Memory B cell (primary cell): ENCODE measurements at places on chromosomes 11 and 22.

DNA sequence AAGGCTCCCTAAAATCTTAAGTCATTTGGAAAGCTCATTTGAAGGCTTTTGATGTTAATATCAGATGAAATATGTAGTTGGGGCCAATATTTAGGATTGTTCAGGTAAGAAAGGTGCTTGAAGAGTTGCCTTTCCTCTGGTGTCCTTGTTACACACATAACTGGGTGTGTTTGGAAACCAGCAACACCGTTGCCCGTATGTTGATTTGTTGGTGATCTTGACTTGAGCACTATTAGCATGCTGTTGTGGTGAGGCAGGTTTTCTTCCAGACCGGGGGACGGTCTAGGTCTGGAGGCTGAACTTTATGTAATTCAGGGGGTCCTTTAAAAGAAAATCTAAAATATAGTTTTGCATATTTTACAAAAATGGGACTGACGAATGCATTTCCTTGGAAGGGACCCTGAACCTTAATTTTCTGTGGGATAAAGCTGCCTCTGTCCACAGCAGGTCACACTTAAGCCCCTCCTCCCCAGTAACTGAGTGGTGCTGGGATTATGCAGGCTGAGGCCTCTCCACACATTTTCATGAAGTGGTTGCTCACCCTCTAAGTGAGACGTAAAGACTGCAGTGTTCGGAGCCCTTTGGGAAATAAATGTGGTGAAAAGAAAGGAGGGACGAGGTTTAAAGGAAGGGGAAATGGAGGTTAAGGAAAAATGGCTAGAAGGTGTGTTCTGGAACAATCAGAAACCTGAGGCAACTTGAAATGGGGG, 1.8 kb downstream of the YWHAH start:
- DNase-seq = no peak

GRCh38 chr11:64053699-64054098, 18.0 kb downstream of the FLRT1 start:
- no peak for DNase-seq

GRCh38 chr22:26502688-26503561, 9.3 kb downstream of the TFIP11 start:
- DNase-seq = peak; percentile 39

DNA sequence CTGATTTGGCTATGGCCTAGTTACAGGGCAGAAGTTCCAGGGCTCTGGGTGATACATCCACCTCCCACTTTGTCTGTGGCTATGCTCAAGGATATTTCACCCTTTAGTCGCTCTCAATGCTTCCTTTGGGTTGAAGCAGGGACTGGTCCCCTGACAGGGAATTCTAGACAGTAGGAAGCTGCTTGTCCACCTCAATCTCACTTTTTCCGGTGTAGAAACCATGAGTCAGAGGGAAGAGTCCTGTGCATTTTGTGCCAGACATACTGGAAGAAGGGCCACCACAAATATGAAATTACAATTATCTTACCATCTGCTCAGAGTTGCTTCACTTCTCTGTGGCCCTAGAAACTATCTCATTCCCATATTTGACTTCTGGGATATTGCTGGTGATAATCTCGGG, 413.7 kb upstream of the FAT3 start:
- DNase-seq = no peak

DNA sequence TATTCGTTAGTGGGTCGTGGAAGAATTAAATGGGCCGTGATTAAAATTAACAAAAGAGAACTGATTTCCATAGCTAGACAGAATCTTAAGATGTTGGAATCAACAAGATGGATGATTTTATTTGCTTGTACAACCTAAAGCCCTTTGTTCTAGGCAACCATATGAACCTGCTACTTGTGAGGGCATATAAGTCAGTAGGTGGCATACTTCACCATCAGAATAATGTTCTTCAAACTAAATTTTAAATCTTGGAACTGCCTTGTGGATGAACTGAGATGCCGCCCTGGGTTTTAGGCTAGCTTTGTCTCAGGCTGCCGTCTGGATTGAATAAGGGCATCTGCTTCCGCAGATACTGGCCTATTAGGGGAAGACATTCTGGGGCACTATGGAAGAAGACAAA, 40.9 kb downstream of the CSRP3 start:
- DNase-seq = no peak

DNA sequence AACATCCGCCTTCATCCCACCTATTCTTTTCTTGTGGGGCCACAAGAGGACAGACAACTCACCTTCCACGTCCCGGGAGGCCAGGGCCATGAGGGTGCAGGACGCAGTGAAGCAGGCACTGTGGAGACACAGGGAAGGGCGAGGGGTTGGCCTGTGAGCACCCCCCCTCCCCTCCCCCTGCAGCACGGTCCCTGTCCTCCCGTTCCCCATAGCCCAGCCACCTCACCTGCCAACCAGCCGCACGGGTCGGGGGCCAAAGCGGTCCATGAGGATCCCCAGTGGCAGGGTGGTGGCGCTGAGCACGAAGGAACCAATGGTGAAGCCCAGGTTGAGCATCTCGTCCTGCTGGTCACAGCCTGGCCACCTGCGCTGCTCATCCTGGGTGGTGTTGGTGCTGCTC, 14.6 kb downstream of the SLC43A1 start:
- no peak for DNase-seq

GRCh38 chr11:66639066-66639813, 737 bp downstream of the RBM4 start:
- DNase-seq = no peak

DNA sequence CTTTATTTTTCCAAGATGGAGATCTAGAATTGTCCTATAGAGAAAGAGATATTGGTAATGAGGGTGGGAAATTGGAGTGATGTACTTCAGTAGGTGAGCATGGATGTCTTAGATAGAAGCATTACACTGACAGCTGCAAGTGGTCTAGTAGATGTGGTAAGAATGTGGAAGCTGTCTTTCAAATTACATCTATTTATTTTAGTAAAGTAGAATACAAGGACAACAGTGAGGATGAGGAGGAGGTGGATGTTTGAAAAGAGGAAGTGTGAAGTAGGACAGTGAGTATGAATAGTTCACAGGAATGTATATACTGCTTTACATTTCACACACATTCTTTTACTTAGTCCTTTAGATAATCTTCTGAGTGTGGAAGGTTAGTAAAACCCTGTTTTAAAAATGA, 64.2 kb downstream of the HIPK3 start:
- no peak for DNase-seq

- peak; percentile 51 for DNase-seq
These were observed 396 bp downstream of the OSBP start for GRCh38 chr11:59615120-59615636.

GRCh38 chr11:127119356-127119755, 118.8 kb upstream of the KIRREL3 start:
- no peak for DNase-seq

- no peak for DNase-seq
These were observed 26.0 kb upstream of the CYP2D6 start for GRCh38 chr22:42156598-42156997.

DNA sequence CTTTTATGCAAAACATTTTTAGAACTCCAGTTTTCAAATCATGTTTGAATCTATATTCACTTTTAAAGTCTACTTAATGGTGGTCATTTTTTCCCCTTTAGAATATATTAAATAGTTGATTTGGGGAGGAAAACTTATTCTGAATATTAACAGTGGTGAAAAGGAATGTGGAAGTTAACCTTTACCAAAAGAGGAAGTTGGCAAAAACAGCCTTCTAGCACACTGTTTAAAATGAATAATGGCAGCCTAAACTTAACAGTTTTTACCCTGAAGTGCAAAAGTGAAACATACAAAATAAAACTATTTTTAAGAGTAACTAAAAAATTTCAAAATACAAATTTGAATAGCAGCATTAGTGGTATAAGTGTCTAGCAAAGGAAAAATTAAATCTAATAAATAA, 86.4 kb downstream of the GRK3 start:
- DNase-seq = no peak

DNA sequence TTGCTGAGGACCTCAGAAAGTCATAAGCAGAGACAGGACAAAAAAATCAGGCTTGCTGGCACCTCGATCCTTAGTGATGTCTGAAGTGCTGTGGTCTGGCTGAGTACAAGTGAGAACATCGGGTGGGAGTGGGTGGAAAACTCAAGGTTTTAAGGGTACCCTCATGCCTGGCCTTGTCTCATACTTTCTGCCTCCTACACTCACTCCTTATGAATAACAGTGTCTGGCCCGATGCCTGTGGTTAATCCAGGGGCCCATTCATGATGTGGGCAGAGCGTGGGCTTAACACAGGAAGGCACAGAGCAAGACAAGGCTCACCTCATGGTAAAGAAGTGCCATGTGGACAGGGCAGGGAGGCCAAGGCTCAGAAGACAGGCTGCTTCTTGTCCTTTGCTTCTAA, 11.0 kb upstream of the UCP3 start:
- no peak for DNase-seq

DNA sequence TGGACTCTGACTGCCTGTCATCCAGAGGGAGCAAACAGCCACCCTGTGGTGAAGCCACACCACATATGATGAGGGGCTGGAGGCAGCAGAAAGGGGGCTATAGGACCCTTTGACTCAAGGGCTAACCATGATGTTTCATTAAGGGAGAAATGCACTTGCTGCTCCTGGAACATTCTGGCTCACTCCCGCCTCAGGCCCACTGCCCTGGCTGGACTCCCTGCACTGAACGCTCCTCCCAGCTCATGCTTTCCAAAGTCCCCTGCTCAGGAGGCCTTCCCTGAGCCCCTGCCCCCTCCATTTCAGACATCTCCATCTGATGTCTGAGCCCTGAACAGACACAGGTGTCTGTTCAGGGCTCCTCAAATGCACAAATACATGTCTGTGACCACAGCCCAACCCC, 69.1 kb downstream of the CDKN1C start:
- DNase-seq = no peak

DNA sequence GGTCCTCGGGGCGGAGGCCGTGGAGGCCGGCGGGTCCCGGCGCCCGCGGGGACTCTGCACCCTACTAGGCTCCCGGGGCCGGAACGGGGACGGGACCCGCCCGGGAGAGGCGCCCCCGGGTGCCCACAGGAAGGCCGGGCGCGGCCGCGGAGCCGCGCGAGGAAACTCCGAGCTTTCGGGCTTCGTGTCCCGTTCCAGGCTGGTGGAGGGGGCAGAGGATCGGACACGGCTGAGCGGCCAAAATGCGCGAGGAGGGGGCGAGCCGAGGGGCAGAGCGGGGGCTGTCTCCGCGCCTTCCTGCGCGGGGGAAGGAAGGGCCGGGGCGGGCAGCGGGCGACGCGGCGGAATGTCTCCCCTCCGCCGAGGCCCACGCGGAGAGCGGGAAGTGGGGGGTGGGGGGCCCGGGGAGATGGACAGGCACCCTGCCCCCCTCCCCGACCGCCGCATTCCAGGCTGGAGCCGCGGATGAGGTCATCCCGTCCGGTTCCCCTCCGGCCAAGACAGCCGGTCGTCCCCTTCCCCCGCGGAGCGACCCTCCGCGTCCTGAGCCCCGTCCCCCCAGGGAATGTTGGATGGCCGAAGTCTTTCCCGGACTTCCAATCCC, 430 bp downstream of the CDC42EP1 start:
- peak; percentile 31 for DNase-seq

DNA sequence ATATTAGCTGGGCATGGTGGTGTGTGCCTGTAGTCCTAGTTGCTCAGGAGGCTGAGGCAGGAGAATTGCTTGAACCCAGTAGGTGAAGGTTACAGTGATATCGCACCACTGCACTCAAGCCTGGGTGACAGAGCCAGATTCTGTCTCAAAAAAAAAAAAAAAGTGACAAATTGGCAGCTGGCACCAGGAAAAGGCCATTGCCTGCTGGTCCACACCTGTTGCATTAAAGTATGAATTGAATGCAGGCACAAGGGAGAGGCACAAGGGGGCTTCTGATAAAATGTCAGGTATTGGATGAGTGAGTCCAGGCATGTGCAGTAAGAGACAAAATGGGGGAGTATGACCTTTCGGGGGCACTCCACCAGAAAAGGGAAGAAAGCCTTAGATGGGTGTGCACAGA, 28.2 kb downstream of the ZNF70 start:
- DNase-seq = no peak

DNA sequence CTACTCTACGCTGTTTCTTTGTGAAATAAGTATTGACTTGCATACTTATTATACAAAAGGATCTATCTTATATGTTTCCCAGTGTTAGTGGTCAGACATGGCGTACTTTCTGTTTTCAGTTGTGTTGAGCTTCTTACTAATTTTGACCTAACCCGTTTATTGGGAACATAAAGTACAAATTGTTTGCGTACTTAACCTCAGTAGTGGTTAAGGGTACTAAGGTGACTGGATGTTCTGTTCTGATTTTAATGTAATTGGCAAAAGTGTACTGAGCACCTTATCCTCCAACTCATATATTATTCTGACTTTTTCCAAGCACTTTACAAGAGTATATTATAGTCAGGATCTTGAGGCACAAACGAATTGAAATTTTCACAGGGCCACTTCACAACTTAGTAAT, 17.2 kb downstream of the TBCEL start:
- no peak for DNase-seq

DNA sequence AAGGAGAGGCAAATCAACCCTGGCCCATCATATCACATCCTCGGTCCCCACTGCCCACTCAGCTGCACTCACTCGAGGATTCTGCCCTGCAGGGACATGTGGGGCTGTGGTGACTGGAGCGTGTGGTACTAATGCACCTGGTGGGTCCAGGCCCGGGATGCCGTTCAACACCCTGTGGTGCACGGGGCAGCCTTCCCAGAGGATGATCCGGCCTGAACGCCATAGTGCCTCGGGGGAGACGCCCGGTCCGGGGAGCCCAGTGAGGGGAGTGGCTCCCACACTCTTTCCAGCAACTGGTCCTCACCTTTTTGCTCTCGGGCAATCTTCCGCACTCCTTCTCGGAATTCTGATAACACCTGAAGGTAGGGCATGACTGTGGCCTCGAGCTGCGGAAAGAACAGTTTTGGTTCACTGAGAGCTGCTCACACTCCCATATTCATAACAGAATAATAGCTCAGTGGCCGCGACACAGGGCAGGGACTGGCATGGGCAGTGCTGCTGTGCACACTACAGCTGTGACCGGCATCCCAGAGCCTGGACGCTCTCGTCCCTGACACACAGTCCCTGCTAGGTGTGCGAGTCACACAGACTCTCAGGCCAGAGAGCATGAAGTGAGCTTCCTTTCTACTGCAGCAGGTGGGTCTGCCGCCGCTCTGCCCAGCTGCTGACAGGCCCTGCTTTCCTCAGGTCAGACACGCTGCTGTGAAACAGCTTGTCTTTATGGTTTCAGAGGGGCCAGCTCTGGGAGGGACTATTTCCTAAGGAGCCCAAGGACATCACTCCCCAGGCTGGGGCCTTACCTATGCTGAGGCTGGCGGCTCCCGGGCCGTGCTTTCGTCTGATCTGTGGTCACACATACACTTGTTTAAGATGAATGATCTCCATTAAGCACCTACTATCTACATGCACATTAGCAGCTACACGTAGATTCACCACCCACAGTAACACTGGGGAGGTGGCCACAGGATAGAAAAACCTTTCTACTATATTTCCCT, 20.1 kb upstream of the NAP1L4 start:
- DNase-seq = no peak

GRCh38 chr22:31647523-31648320, 14.3 kb downstream of the PISD start:
- no peak for DNase-seq

GRCh38 chr11:126109941-126110731, 47.5 kb upstream of the CDON start:
- DNase-seq = no peak

- DNase-seq = no peak
These were observed 136.2 kb upstream of the SEZ6L start for GRCh38 chr22:26033071-26033470.
